CD4-positive, alpha-beta T cell treated with Interferon gamma for 1 hour (primary cell): ENCODE measurements at places on chromosomes 3 and 15.

GRCh38 chr3:179720196-179720595 is 67.4 kb downstream of the USP13 start:
- DNase-seq, result no peak

- no peak for DNase-seq
These were observed 86.8 kb downstream of the TMCO5A start for GRCh38 chr15:38021259-38021658.

DNA sequence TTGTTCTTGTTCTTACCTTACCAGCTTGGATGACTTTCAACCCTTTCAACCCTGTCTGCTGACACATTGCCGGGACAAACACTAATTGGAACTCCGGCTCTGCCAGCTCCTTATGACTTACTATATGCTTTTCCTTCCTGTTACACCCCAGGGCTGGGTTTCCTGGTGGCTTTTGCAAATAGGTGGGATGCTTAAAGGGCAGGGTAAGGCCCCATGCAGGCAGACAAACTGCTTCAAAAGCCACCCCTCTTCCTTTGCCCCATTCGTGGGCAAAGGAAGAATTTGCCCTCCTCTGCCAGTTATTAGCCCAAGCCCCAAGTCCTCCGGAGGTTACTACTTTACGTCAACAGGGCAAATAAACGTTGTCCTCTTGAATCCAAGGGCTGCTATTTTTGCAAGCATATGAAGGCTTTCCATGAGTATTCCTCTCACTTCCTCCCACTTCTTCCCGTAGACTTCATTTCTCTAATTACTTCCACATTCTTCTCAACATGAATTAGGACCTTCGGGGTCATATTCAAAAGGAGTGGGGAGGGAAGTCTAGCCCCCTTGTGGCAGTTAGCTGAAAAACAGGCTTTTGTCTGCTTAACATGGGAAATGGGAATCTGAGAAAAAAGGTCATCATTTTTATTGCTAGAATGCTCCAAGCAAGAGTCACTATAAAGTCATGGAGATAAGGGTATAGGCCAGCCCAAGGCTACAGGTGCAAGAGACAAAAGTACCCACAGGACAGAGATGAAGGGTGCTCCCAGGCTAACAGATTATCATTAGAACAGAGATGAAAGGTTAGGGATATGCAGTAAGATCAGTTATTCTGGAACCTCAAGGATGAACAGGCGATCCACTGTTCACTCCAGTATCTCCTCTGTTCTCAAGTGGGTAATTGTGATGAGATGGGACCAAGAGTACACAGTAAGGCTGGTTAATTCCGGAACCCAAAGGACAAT is 56.3 kb upstream of the FSTL1 start:
- no peak for DNase-seq

DNA sequence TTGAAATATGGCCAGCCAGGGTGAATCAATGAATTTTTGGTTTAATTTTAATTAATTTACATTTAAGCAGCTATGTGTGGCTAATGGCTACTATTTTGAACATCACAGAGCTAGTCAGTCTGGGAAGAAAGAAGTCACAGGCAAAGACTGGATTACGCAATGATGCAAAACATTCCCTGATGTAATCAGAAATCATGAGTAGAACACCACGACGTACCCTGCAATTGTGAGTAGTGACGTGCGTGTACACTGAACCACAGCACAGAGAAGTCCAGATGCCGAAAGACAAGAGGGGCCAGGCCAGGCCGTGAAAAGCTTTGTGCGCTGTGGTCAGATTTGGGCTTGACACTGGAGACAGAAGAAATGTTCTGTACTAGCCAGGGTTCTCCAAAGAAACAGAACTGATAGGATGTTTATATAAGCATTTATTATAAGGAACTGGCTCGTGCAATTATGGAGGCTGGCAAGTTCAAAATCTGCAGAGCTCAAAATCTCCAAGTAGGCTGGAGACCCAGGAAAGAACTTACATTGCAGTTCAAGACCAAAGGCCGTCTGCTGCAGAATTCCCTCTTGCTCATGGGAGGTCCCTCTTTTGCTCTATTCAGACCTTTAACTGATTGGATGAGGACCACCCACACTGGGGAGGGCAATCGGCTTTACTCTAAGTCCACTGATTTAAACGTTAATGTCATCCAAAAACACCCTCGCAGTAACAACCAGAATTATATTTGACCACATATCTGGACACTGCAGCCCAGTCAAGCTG is 44.6 kb downstream of the SH3BP5 start:
- peak; percentile 66 for DNase-seq

DNA sequence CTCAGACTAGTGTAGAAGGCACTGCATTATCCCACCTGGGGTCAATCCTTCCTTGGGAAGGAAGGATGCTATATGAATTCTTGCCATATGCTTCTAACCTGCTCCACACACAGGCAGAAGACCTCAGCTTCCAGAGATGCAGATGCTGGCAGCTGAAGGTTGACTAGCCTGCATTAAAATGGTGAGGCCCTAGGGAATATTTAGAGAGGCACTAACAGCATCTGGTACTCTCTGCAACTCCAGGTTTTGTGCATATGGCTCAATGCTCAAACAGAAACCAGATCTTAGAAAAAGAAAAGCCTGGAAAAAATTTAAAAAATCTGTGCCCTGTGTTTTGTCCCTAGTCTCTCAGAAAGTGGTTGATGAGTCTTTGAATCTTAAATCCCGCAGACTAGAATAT is 56.0 kb upstream of the MYRIP start:
- no peak for DNase-seq

GRCh38 chr3:122555275-122556071 is 8.6 kb downstream of the PARP9 start:
- no peak for DNase-seq

DNA sequence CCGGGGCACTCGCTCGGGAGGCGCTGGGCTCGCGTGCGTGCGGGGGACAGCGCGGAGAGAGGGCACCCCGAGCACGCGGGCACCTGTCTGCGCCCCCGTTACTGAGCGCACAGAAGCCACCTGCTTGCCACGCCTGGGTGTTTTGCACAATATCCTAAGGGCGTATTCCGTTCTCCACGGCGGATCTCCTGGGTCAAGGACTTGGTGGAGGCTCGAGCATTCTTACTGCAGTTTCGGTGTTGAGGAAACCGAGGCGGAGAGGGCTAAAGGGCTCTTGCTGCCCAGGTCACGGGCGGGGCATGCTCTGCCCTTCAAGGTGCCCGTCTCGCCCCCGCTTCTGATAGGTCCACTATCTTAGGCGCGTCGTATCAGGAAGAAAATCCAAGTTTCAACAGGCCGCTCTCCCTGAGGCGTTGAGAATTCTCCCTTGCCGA is 526 bp downstream of the GPD1L start:
- no peak for DNase-seq
